ENCODE measurements at places on chromosomes 5 and 9. TPM values are rescaled to one million over a fixed set of nuclear protein-coding genes. Genes with fewer than 3 reads are reported as not detected.

Gene ELAVL2
- under 0.01 TPM for total RNA-seq

Gene FGF10
- 3.7 TPM for total RNA-seq

Gene WNT8A
- total RNA-seq: not detected

GRCh38 chr5:170430866-170431437 lies 41.8 kb upstream of the KCNMB1 start:
- H3K27me3 ChIP-seq: peaks cover 43% of the 10 kb centered on the region
- H3K27ac ChIP-seq: no peak overlapping the region
- peaks cover 7% of the 10 kb centered on the region for H3K4me1 ChIP-seq
- H3K4me3 ChIP-seq: no peak overlapping the region
- no peak for DNase-seq
- no peaks in the 10 kb centered on the region for H3K36me3 ChIP-seq

DNA sequence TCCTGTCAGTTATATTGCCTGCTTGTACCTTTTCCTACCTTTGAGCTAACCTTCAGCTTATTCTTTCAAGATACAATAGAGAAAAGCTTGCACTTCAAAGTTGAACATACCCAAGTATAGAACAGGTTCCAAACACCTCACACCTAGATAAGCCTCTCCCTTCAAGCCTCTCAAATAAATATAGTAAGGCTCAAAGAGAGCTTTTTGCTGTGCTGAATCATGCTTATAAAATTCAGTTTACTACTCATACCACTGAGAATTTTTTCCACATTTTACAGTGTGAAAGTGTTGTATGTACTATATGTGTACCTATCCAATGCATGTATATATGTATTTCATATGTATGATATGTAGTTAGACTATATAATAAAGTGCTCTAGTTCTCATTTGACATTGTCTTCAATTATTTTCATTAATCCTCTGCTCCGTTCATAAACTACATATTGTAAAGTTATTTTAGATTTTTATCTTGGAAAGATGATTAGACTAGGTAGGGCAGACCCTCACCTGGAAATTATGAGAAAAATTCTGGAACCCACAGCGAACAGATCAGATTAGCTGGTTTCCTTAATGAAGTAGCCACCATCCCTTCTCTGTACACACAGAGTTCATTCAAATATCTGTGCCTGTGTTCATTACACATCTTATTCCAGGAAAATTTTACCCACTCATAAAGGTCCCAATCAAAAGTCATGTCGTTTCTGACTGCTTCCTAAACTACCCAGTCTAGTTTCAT lies 149.2 kb upstream of the RGMB start:
- H3K4me3 ChIP-seq: no peak overlapping the region
- no peaks in the 10 kb centered on the region for H3K27me3 ChIP-seq
- no peaks in the 10 kb centered on the region for H3K36me3 ChIP-seq
- DNase-seq: no peak
- H3K4me1 ChIP-seq: no peaks in the 10 kb centered on the region
